ENCODE measurements at places on chromosomes 13 and 19. TPM values are rescaled to one million over a fixed set of nuclear protein-coding genes. Genes with fewer than 3 reads are reported as not detected.

TTC9B gene
- not detected for total RNA-seq

DNA sequence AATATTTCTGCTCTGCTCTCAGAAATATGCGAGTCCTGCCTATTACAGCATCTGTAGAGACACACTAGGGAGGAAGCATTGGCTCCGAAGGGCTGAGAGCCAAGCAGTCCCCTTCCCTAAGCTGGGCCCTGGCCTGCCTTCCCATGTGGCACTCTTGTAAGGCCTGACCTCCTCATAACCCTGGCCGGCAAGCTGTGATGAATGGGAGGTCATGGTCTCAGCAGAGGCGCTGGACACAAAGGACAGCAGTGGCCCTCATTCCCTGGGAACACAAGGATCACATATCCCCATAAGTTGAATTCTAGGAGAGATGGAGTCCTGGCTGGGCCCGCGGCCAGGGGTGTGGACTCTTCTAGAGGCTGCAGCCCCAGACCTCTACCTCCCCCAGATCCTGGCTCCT, 483.3 kb downstream of the ZNF536 start:
- DNase-seq = no peak

PABPC3 gene
- total RNA-seq = 0.28 TPM

DNA sequence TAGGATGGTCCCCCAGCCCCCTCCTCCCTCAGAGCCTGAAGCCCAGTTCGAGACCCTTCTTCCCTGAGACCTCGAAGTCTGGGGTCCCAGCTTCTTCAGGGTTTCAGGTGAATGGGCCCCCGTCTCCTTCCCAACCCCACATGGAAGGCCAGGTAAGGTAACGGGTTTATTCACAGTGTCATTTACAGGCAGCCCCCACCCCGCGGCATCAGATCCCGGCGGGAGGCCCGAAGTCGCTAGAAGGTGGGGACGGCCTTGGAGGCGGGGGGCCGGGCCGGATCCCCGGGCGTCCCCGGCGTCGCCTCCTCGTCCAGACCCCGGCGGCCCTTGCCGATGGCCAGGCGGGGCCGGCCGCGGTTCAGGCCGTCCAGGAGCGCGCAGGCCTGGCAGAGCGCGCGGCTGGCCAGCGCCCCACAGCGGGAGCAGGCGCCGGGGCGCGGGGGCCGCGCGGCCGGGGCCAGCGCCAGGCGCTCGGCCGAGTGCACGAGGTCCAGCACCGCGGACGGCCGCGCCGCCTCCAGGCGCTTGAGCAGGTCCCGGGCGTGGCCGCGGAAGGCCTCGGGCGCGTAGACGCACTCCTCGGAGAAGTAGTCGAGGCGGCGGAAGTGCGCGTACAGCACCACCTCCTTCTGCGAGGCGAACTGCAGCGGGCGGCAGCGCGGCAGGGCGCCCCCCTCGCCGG, 9.7 kb downstream of the CTU1 start:
- DNase-seq = no peak

IQCN gene
- total RNA-seq = 1.6 TPM

All from Calu3 (cell line).